DMS79 (cell line): ENCODE measurements at places on chromosomes 7 and 10.

- no peak for DNase-seq
Observed at GRCh38 chr10:5565671-5566581, 41.2 kb downstream of the CALML3 start.

DNA sequence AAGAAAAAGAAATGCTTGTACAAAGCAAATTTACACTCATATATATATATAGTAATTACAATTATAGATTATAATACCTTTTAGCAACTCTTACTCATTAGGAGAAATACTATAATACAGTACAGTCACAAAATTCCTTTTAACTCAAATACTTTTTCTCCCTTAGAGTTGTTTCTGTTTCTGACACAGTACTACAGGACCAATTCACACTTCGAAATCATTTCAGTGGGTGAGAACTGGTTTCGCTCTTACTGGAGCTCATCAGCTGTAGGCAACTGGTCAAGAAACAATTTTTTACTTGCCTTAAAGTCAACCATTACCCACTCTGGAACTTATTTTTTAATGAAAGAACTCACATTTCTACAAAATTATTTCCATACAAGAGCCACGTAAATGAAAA, 6.0 kb downstream of the CCDC186 start:
- DNase-seq = no peak

DNA sequence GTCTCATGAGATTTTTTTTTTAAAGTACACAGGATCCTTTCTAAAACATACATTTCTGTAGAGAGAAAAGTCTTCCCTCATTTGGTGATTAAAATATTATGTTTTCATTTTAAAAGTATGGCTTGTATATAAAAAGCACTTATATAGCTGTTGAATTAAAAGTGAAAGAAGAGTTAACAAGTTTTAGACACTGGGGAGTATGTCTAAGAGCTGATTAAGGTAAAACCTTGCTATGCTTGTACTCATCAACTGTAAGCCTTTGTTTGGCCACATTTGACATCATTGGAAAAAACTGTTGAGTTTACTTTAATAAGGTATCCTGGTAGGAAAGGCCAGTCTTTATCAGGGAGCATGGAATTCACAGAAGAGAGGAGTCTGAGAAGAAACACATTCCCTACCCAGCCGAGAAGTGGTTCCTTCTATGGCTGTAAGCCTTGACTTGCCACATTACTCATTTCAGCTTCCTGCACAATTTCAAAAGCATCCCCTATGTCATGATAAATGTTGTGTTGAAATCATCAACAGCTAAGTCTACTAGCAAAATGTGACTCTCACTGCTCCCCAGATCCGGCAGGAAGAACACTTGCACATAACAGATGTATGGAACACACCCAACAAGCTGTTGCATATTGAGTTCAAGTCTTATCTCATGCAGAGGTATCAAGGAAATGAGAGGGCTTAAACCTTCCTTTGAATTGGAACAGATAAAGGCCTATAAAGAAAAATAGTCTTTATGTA, 171.8 kb upstream of the CDK1 start:
- no peak for DNase-seq

DNA sequence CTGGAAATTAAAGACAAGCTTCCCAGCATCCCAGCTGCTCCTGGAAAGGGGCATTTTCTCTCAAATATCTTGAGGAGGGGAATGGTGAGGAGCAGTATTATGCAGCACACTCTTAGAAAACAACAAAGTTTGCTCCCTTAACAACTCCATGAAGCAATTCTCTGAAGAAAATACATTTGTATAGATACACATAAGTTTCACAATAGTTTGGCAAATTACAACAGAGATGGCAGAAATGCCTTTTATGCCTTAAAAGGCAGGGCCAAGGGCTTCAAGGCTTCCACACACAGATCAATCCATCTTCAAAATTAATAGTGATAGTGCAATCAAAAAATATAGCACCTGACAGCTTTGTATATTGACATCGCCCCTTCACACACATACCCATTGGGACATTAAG, 12.2 kb downstream of the DGKI start:
- no peak for DNase-seq

DNA sequence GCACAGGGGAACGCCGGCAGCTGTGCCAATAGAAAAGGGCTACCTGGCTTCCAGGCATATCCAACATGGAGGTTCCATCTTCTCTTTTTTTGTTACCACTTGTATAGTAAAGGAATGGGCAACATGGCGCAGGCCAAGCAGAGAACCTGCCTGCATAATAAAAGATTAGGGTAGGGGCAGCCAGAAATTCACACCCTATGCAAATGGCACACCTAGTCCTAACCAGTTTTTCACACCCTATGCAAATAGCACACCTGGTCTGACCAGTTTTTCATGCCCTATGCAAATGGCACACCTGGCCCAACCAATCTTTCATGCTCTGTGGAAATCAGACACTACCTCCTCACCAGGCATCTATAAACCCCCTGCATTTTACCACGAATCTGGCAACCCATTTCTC, 369.5 kb downstream of the IPMK start:
- no peak for DNase-seq

GRCh38 chr7:151570366-151570915, 50.7 kb upstream of the RHEB start:
- no peak for DNase-seq

DNA sequence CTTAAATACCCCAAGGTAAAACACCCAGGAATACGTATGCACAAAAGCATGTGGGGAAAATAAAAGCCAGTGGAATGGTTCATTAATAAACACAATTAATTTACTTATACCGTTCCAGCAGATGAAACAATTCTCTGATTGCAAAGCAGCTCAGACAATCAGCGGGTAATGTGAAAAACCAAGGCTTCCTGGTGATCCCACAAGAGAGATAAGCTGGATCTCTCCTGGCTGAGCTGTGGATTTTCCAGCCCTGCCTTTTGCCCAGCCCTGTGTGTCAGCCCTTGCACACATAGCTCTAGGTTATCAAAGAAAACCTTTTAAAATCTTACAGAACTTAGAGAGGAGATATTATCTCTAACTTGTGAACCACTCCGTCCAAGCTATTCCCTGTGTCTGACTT, 1010.7 kb upstream of the AUTS2 start:
- no peak for DNase-seq

GRCh38 chr10:72109636-72110157, 21.3 kb upstream of the SPOCK2 start:
- no peak for DNase-seq

DNA sequence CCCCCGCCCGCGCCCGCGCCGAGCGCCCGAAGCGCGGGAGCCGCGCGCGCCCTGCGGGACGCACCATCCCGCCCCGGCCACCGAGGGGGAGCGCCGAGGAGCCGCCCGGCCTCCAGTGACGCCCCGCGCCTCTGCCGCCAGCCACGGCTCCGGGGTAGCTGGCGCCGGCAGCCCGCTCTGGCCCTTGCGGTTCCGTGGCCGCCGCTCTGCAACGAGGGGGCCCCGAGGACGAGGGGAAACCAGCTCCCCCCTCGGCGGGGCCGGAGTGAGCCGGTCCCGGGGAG, at the start of gene PAXIP1:
TSS of gene PAXIP1 (minus strand) at position 33 of the 284 bp plus-strand sequence. CDS start 195 bp downstream, outside the sequence.
- DNase-seq = no peak

DNA sequence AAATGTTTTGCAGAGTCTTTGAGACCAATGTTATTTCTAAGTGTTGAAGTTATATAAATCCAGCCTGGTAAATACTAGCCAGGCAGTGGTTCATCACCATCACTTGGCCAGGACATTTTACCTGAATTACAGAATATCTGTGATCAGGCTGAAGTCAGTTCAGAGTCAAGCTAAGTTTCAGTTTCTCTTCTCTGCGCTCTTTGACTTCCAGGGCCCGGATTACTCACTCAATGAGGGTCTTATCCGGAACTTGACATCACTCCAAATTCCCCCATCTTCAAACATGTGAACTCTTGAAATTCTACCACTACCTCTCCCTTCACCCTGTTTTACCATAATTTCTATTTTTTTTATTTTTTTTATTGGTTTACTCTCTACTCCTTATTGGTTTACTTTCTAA, 36.6 kb upstream of the CCAR1 start:
- DNase-seq = no peak

DNA sequence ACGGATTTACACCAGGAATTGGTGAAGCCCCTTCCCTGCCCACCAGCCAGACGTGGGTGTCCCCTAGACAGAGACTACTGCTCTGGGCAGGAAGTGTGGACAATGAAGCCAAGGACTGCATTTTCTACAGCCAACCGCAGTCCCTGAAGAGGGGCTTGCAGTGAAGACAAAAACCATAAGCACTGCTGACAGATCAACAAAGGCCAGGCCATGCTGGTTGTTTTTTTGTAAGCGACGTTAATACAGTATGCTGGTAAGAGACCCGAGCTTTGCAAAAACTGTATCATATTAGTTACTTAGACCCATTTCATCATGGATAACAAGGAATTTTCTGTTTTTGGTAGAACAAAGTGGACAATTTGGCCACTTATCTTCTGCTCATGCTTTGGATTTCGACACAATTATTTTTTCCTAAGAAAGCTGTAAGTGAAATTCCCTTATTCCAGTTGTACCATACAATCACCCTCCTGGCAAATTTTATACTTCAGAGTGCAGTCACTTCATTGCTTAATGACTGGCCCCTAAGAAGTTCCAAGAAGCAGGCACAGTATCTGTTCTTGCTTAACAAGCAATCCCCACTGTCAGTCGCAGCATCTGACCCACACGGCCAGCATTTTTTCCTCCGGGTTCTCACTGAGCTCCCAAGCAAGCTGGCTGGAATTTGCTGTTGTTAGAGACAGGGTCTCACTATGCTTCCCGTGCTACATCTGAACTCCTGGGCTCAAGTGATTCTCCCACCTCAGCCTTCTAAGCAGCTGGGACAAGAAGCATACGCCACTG, 163.5 kb downstream of the PARD3 start:
- DNase-seq = no peak
